Motor neuron (in vitro differentiated cells): ENCODE measurements at places on chromosomes 16 and 17. TPM values are rescaled to one million over a fixed set of nuclear protein-coding genes. Genes with fewer than 3 reads are reported as not detected.

TPSG1 gene
- total RNA-seq = 0.46 and 1.1 TPM in 2 replicates

DNA sequence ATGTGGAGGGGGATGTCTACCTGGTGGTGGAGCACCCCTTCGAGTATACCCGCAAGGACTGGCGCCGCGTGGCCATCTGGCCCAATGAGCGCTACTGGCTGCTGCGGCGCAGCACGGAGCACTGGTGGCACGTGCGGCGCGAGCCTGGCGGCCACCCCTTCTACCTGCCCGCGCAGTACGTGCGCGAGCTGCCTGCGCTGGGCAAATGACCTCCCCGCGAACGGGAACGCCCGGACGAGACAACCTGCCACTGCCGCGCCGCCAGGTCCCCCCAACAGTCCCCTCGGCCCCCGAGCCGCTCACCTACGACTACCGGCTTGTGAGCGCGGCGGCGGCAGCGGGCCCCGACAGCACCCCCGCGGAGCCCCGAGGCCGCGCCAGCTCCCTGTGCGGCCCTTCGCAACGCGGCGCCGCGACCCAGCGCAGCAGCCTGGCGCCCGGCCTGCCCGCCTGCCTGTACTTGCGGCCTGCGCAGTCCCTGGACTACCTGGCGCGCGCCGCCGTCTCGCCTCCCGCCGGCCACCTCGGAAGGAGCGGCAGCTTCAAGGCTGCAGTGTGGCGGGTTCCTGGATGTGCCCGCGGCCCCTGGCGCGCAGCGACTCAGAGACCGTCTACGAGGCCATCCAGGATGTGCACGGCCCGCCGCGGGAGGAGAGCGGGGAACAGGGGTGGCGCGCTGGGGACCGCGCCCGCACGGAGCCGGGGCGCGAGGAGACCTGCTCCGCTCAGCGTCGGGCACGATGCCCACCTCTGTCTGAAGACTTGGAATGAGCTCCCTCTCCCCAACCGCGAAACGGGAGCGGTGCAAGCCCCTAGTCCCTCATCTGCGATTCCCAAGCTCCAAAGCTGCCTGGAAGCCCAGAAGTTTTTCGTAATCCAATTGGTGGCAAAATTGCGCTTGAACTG, 48.7 kb upstream of the AMZ2 start:
- ATAC-seq = peak; percentile 36

- ATAC-seq = peak; percentile 11
These were observed 957 bp downstream of the MYL4 start for GRCh38 chr17:47210105-47210504.

- ATAC-seq = no peak
These were observed 6.5 kb downstream of the FNDC8 start for GRCh38 chr17:35127751-35128514.

- ATAC-seq = no peak
These were observed 3.2 kb downstream of the USP32 start for GRCh38 chr17:60388742-60389141.

GRB7 gene
- total RNA-seq = 0.97 and 2.0 TPM in 2 replicates

ZPBP2 gene
- total RNA-seq = not detected in 2 replicates

PPP1R9B gene
- 24.6 and 26.2 TPM in 2 replicates for total RNA-seq

DNA sequence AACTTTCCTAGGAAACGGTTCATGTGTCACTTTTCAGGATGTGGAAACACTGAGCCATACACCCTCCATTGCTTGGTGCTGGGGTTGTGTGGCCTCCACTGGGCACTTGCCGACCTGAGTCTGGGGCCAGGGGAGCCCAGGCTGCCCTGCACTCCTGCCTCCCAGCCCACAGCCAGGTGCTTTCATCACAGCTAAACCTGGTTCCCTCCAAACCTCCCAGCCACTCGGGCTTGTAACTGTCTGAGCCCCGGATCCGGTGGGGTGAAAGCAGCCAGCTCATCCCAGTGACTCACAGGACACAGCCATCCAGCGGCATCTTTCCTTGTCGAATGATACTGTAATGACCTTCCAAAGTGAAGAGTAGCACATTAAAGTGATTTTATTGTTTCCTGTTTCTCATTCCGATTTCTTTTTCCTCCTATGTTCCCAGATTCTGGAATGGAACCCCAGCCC, 19.8 kb downstream of the CARHSP1 start:
- ATAC-seq = no peak

DNA sequence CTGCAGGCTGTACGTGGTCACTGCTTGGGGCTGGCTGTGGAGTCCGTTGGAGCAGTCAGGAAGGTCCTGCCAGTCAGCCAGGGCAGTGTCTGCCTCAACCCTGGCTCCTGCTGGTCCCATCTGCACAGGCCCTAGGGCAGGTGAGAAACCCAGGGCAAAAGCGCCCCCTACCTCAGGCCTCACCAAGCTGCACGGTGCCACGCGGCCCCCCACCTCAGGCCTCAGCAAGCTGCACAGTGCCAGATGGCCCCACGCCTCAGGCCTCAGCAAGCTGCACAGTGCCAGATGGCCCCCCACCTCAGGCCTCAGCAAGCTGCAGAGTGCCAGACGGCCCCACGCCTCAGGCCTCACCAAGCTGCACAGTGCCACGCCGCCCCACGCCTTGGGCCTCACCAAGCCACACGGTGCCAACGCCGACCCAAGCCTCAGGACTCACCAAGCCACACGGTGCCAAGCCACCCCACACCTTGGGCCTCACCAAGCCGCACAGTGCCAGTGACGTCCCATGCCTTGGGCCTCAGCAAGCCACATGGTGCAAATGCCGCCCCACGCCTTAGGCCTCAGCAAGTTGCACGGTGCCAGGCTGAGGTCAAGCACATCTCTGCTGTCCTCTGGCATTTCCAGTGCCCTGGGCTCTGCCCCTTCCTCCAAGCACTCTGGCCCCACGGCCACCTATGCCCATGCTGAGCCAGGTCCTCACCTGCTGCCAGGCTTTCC, 5.5 kb downstream of the TMEM204 start:
- ATAC-seq = peak; percentile 43

PHKB gene
- 47.8 and 53.1 TPM in 2 replicates for total RNA-seq

DNA sequence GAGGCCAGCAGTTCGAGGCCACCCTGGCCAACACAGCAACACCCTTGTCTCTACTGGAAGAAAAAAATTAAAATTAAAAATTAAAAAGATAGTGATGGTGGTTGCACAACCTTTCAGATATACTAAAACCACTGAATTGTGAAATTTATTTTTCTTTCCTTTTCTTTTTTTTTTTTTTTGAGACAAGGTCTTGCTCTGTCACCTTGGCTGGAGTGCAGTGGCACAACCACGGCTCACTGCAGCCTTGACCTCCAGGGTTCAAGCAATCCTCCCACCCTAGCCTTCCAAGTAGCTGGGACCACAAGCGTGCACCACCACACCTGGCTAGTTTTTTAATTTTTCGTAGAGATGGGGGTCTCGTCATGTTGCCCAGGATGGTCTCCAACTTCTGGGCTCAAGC, 254.4 kb downstream of the SLC39A11 start:
- no peak for ATAC-seq

DNA sequence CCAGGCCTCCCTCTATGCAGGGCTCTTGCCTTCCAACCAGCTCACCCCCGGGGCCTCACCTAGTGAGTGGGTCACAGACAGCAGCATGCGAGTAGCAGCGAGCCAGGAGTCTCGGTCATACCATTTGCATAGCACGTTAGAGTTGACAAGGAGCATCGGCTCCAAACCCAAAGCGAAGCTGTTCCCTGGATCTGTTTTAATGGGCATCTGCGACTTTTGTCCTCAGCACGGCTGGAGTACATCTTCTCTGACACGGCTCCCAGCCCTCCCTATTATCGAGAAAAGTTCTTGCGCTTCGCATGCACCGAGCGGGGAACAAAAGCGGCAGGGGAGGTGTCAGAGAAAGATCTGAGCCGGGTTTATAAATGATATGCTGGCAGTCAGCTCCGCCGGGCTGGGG, 253.3 kb downstream of the MAF start:
- ATAC-seq = peak; percentile 80
